Left renal cortex interstitium (tissue), 4 donors: ENCODE measurements at places on chromosomes 13 and 19. TPM values are rescaled to one million over a fixed set of nuclear protein-coding genes. Genes with fewer than 3 reads are reported as not detected.

DNA sequence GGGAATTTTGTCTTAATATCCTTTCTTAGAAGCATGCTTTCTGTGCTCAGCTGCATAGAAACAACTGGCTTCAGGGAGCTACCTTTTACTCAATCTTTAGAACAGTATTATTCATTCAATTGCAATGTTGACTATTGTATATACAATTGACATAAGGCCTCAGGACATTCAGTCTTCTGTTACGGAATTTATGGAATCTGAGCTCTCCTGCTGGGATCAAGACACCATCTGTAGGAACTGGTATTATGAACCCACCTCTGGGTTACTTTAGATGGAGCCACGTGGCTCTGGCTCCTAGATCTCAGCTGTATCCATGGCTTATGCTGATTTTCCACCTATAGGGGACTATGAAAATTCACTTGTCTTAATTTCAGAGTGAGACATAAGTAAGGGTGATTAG, 716.2 kb upstream of the GPC6 start:
- no peak for DNase-seq

GRCh38 chr13:50979187-50979586, 69.6 kb downstream of the RNASEH2B start:
- DNase-seq, result no peak

The KLK15 gene
- not detected for polyA plus RNA-seq

The LHB gene
- not detected for polyA plus RNA-seq
